ENCODE measurements at places on chromosomes 2 and 18.

DNA sequence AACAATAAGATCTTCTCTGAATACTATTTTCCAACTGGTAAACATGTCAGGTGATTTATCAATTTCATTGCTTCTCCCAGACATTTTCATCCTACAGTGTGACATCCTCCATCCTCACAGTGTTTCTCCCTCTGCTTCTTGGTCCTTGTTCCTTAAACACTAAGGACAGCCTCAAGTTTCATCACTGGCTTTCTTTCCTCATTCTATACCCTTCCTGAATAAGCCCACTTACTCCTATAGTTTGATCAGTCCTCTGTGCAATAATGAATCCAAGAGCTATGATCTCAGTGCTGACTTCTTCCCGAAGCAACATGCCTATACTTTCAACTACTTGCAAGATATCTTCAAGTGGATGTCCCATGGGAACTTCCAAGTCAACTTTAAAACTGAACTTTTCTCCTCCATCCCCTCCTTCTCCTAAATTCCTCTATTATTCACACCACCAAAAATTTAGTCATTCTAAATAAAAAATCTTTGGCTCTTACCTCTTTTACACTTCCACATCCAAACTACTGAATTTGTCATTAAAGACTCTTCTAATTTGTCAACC, 87.6 kb downstream of the FAM228A start:
- DNase-seq: no peak

GRCh38 chr2:179613701-179614100, 247.7 kb downstream of the ZNF385B start:
- DNase-seq: no peak

- no peak for DNase-seq
Measured at GRCh38 chr2:177520324-177520723, 127.8 kb downstream of the AGPS start.

DNA sequence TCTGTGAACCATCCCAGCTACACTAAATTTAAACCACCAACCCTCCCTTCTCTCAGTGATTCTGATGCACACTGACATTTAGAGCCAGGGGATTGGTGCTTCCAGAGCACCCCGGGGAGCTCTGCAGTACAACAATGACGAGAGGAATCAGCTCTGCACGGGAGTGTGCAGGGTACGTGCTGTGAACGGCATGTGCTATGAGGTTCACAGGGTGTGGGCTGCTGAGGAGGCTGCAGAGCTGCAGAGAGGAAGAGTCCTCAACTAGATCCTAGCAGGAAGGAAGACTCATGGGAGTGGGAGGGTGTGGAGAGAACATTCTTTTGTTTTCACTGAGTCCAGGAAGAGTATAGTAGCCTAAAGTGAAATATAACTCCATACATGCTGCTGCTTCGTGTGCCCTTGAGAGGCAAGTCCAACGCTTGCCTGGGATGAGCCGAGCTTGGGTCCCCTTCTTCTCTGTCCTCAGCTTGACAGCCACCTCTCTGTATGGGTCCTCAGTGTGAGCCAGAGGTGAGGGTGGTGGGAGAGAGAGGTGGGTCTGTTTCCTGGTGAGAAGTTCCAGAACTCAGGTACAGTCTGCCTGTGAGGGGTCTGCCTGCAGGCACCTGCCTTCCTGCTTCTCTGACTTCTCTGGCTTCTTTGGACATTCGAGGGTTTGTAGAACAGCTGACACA, 118.8 kb downstream of the CTIF start:
- no peak for DNase-seq

DNA sequence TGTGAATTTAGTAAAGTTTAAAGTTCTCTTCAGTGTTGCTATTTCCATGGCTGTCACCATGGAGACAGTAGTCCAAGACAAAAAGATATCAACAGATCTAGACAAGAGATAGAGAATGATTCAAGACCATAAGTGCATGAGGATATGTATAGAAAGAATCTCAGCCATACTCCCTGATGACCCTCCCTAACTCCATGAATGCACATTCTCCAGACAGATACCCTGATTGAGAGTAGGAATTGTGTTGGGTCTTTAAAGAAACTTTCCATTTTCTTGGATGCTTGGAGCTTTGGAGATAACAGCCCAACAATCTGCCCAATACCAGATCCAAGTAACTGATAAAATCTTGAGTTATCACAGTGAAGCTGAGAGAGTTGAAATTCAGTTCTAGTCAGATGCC, 1601.2 kb upstream of the CELF4 start:
- no peak for DNase-seq

GRCh38 chr2:41828052-41828643, 219.7 kb upstream of the PKDCC start:
- DNase-seq: no peak

DNA sequence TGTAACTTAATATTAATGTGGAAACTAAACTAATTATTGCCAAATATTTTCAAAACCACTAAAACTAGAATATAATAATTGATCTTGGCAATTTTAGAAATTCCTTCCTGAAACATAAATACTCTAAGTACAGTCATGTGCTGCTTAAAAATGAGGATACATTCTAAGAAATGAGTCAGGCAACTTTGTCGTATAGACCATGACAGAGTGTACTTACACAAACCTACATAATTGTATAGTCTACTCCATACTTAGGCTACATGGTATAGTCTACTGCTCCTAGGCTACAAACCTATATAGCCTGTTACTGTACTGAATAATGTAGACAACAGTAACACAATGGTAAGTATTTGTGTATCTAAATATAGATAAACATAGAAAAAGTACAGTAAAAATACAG, 27.6 kb downstream of the FEZ2 start:
- DNase-seq: no peak

DNA sequence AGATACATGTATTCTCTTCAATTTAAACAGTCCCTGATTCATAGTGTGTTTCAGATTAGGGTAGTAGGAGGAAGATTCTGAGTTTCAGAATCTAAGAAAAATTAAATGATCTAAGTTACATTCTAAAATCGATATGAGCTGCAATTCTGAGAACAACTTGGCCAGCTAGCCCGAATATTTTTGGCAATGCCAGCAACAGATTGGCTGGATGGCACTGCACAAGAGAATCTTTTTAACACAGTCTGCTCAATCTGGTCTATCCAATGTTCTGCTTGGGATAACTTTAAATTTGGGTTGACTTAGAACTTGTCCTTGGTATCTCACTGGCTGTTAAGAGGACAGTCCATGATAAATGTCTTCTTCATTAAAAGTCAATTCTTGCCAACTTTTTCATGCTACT, 853.9 kb downstream of the NRXN1 start:
- no peak for DNase-seq

DNA sequence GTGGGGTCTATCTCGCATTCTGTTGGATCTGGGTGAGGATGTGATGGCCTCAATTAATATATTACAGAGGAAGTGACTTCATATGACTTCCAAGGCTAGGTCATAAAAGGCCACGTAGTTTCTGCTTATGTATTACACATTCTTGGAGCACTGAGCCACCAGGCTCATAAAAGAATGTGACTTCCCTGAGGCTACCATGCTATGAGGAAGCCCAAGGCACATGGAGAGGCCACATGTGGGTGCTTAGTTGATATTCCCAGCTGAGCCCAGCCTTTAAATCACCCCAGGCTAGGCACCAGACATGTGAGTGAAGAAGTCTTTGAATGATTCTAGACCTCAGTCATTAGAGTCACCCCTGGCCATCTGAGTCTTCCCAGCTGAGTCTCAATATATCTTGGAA, 13.3 kb upstream of the REEP1 start:
- DNase-seq: no peak

DNA sequence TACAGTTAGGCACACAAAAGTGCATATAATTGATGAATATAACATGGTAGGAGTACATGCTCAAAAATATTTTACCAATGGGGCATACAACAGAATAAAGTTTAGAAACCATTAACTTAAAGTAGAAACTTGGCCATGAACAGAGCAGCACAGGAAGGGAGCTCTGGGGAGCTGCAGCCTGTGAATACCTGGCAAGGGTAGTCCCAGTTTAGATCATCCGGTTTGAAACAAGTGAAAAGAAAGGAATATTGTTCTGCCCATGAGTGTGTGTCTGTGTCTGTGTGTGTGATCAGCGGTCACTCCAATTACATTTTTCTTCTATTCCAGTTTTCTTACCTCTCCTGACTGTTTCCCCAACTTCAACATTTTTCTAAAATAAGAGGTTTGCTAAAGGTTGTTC, 233.0 kb downstream of the ALK start:
- no peak for DNase-seq

GRCh38 chr2:179264368-179265081, at the start of gene SESTD1:
Gene SESTD1 (minus strand): TSS chr2:179264832. CDS start chr2:179191841, 72,991 bp downstream.
- DNase-seq: peak; percentile 76

DNA sequence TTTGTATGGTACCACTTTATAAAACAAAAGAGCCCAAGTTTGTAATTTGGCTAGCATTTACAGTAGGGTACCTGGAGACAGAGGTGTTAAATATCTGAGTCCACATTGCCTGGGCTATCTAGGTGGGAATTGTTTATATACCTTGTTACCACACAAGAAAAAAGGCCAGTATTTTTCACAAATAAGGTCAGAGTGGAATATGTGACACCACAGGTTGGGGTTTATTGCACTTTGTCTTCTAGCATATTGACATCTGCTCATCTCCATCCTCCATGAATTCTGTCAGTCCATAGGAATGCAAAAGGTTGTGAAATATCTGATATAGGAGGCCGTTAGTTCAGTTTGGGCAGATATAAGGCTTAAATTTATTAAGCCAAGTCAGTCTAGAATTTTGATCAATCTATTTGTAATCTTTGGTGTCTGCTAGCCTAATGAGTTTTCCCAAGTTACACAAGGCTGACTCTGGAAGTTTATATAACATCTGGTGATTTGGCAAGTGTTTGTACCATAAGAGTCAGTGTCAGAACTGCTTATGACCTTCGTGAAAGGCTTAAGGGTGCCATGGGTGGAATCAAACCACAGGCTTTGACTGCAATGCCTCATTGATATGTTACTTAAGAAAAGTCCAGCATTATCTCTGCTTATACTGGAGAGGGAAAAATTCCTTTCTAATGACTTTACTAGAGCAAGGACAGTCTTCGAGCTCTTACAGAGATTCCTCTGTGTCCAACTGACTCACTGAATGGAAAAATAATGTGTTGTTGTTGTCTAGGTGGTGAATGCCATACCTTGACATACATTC, 11.3 kb upstream of the DPP4 start:
- DNase-seq: no peak

DNA sequence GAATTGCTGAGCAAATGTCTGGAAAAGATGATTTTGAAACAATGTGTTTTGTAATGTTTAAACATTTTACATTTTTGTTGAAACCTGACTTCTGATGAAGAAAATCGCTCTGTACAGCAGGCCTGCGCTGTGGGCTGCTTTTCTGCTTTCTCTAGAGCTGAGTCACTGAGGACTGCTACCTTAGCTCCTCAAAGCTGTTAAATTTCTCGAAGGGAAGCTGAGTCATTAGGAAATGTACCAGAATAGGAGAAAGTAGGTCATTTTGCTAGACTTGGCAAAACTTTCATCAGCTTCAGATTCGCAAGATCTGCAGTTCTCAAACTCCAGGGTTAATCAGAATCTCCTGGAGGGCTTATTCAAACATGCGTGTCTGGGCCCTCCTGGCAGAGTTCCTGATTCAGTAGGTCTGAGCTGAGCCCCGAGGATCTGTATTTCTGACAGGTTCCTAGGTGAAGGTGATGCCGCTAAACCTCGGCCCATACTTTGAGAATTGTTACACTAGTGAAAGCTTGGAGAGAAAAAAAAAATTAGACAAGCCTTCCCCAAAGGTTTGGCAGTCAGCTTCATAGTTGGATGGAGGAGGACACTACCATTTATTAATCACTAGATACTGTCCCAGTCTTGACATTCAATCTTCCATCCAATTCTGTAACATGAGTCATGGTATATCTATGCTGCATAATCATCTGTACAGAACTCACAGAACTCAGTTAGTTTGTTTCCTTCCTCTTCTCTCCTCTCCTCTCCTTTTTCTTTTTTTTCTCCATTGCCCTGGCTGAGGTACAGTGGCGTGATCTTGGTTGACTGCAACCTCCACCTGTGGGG, 297.6 kb downstream of the PARD3B start:
- DNase-seq: peak; percentile 31

DNA sequence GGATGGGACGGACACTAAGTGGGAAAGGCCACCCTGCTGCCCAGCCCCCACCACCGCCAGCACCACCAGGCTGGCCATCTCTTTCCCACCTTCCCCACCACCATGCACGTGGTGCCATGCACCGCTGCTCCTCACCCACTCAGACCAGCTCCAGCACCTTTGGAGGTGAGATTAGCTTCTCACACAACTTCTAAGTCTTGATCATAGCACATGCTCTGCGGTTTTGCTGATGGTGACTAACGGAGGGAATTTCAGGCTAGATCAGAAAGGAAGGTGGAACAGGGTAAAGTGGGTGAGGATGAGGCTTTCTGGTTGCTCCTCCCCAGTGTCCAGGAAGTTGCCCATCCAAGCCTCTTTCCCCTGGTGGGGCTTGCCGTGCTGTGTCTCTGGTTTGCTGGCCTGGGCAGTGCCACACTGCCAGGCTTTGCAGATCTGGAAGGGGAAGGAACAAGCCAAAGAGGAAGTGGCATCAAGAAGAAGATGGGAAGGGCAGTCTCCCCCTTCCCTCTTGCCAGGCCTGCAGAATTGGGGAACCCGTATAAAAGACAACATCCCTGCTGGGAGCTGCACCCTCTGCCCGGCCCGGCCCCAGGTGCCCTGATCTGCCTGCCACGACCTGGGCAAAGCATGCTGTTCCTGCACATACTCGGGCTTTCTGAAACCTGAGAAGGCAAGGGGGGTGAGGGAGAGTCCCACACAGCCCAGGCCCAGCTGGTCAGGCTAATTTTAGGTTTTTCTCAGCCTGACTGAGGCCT, 44.3 kb upstream of the CAB39 start:
- DNase-seq: peak; percentile 69

- DNase-seq: no peak
Measured at GRCh38 chr2:19900931-19901441, 797 bp downstream of the TTC32 start.

GRCh38 chr18:61892683-61893308, at the start of gene RNF152:
Gene RNF152 (minus strand): TSS chr18:61893007. CDS start chr18:61816463, 76,544 bp downstream.
- no peak for DNase-seq

- no peak for DNase-seq
Measured at GRCh38 chr2:236042087-236042486, 126.1 kb downstream of the GBX2 start.

DNA sequence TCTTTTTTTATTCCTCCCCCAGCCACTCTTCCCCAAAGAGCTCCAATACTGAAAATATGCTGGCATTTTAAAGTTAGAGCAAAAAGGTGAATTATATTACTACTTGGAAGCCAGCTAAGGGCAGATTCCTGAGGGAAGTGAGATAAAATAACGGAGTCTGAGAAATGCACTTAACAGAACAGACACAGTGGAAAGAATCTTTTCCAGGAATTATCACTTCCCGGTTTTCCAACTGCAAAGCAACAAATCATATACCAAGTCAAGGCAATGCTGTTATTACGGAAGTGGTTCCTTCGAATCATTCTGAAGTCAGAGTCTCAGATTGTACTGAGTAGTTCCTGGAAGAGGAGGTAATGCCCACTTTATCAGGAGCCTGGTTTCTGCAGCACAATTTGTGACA, 435.0 kb upstream of the SPRED2 start:
- DNase-seq: no peak

DNA sequence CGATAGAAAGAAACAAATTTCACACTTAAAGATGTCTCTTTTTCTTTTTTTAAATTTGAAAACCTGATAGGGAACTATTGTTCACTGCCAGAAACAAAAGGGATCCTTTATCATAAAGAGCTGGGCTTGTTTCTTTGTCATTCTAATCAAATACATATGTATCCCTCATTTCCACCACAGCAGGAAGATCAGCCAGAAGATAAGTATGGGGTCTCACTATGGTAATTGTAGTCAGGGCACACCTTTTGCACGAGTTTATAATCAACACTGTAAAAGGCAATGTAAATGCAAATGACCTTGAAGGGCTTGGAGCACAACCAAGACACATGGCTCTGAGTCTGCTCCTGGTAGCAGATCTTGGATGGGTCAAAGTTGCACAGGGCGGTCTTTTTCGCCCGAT, 109.5 kb downstream of the NXPH2 start:
- DNase-seq: no peak
